ENCODE measurements at places on chromosomes 13 and 19.

- DNase-seq: no peak
Measured at GRCh38 chr13:64075543-64076271, 2660.1 kb upstream of the PCDH20 start.

GRCh38 chr13:104737713-104738112 is 1671.5 kb upstream of the SLC10A2 start:
- DNase-seq: no peak

- DNase-seq: no peak
Measured at GRCh38 chr13:103287659-103288058, 221.4 kb upstream of the SLC10A2 start.

DNA sequence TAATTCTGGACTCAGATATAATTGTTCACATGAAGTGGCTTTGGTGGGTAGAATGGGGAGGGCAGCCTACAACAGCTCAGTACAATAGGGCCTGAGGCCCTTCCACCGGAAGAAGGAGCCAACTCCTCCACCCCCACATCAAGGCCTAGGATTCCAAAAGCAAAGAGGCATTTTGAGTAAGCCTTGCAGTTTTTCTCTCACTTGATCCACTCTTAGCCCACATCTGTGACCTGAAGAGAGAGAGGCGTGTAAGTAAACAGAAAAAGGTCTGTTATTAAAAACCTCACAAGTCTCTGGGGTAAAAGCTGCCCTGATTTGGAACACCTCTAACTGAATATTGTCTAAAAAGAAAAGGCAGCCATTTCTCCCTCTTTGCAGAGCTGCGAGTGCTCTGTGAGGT is 214.1 kb upstream of the KL start:
- DNase-seq: no peak

- no peak for DNase-seq
Measured at GRCh38 chr13:77827332-77827731, 91.3 kb downstream of the EDNRB start.

- DNase-seq: no peak
Measured at GRCh38 chr19:32863841-32864240, 5.7 kb downstream of the SLC7A9 start.

GRCh38 chr13:30757026-30757742 is 21.8 kb downstream of the ALOX5AP start:
- DNase-seq: no peak

GRCh38 chr13:23950736-23951510 is 53.6 kb upstream of the C1QTNF9B start:
- DNase-seq: no peak

GRCh38 chr19:28489776-28490175 is 723.2 kb downstream of the UQCRFS1 start:
- DNase-seq: no peak

GRCh38 chr19:2244486-2244885 is 4.6 kb upstream of the AMH start:
- DNase-seq: no peak

DNA sequence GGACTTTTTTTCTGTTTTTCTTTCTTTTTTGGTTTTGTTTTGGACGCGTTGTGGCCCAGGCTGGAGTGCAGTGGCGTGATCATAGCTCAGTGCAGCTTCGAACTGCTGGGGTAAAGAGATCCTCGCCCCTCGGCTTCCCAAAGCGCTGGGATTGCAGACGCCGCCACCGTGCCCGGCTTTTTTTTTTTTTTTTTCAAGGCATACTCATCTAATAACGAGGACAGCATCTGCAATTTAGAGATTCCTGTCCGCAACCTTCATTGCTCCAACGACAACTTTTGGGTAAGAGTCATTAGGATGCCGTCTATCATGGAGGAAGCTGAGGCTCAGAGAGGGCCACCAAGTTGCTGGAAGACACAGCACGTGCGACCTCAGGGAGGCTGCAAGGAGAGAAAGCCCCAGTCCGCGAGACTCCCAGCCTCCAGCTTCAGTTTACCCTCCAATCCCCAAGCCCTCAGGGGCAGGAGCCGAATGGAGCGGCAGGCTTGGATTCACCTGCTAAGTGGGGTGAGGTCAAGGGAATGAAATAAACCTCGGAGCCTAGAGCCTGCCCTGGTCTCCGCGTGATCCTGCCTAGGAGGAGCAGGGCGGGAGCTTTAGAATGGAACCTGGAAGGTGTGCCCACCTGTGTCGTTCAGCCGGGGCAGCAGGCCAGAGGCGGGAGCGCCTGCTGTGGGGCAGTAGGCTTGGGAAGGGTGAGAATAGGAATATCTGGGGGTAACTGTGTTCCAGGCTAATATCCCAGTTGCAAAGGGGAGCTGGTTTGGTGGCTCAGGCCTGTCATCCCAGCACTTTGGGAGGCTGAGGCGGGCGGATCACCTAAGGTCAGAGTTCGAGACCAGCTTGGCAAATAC is 676 bp upstream of the POLRMT start:
- no peak for DNase-seq

GRCh38 chr13:42720113-42720857 is 61.1 kb upstream of the FAM216B start:
- no peak for DNase-seq

- DNase-seq: no peak
Measured at GRCh38 chr19:50051964-50052363, 26.2 kb downstream of the ZNF473 start.

All from GM12891 (cell line).